ENCODE measurements at places on chromosomes 7 and 10. TPM values are rescaled to one million over a fixed set of nuclear protein-coding genes. Genes with fewer than 3 reads are reported as not detected.

The ADAM12 gene
- 1.5 TPM for polyA plus RNA-seq

The KEL gene
- polyA plus RNA-seq = not detected

The RET gene
- 0.75 TPM for polyA plus RNA-seq

The ERVW-1 gene
- not detected for polyA plus RNA-seq

The PIK3AP1 gene
- 4.4 TPM for polyA plus RNA-seq

The PAPOLB gene
- not detected for polyA plus RNA-seq

The FAM25A gene
- not detected for polyA plus RNA-seq

The TLL2 gene
- polyA plus RNA-seq = 0.09 TPM

The TMEM176B gene
- 9.1 TPM for polyA plus RNA-seq

The CPED1 gene
- polyA plus RNA-seq = 0.92 TPM

The ATG9B gene
- polyA plus RNA-seq = 0.11 TPM

The NEURL1 gene
- polyA plus RNA-seq = 9.8 TPM

The SEC31B gene
- 8.3 TPM for polyA plus RNA-seq

The AGR2 gene
- 119 TPM for polyA plus RNA-seq

The GIMAP8 gene
- 3.6 TPM for polyA plus RNA-seq
